T-helper 2 cell treated with Interferon-gamma antibody and Interleukin-4, amounts not matched to agents 5 μg/mL and 100 μg/mL, for 36 hours (primary cell): ENCODE measurements at places on chromosomes 2 and 18.

DNA sequence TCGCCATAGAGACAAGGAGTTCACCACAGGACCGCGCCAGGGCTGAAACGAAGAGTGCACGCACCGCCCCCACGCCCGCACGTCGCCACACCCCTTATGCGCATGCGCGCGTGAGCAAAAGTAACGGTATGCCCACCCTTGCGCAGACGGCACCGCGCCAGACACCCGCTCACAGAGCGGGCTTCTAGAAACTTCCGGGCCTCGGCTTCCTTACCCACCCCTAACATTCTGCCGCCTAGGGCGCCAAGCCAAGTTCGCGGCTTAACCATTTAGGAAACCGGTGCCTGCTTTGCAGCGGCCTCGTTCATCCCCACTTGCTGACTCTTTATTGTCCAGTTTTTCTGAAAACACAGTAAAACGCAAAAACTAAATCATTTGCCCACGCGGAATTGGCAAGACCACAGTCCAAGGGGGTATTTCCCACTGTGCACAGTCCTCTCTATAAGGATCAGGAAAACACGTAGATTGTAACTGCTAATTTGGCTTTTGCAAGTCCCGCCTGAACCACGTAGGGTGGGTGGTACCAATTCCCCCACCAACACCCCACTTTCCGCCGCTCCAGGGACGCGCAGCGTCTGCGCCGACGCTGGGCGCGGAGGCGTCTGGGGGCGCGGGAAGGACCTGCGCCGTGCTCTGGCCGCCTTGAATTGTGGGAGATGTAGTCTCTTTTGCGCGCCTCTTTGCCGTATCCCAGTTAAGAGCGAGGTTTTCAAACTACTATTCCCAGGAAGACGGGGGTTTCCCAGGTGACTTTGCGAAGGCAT is at the start of the genes FBXO15 and TIMM21:
FBXO15 (minus strand) TSS at position 56 of the 764 bp plus-strand sequence; CDS start at position 7, 49 bp downstream.
TIMM21 (plus strand) TSS at position 745 of the 764 bp plus-strand sequence. CDS start 286 bp downstream, outside the sequence.
- H3K27me3 ChIP-seq: peaks cover 2% of the 10 kb centered on the region
- H3K36me3 ChIP-seq: peaks cover 13% of the 10 kb centered on the region
- peaks cover 29% of the 10 kb centered on the region for H3K4me1 ChIP-seq
- H3K27ac ChIP-seq: peak within 1 kb of the TSS; percentile 97
- peak within 1 kb of the TSS; percentile 96 for H3K4me3 ChIP-seq

- H3K27ac ChIP-seq: no peak overlapping the region
- H3K4me1 ChIP-seq: no peaks in the 10 kb centered on the region
- H3K4me3 ChIP-seq: no peak overlapping the region
- DNase-seq: no peak
Observed at GRCh38 chr2:2663401-2664036, 332.4 kb upstream of the MYT1L start.

DNA sequence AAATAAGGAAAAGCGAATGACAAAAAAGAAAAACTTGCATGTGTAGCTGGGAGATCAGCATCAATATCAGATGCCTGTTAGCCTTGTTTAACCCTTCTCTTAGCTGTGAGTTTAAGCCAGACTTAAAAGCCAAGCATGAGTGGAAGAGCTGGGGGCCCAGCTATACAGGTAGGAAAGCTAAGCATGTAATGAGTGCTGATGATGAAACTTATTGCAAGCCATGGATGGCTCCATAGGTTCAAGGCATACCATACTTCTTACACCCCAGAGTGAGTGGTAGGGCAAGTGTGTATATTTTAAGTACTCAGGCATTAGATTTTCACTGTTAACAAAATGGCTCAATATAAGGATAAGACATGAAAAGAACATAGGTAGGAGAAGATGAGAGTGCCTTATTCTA is 28.0 kb downstream of the RBBP8 start:
- H3K27ac ChIP-seq: no peak overlapping the region
- H3K36me3 ChIP-seq: peaks cover 38% of the 10 kb centered on the region
- H3K4me1 ChIP-seq: peaks cover 20% of the 10 kb centered on the region
- no peak for DNase-seq
- H3K4me3 ChIP-seq: no peak overlapping the region

DNA sequence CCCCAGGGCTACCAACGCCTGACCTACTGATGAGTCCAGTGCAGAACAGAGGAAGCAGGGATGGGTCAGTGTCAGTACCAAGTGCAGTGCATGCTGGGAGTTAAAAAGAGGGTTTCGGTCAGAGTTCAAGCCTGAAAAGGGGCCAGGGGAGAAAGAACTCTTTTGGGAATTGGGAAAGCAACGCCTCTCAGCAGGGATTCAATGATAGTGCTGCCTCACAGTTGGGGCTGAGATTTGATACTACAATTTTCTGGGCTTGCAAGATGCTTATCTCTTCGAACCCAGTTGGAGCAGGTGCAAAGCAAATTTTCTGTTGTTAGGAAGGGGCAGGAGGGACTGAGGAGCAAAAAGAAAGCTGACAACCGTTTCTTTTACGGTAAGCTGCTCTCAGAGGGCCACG is 82.6 kb downstream of the CERKL start:
- no peak overlapping the region for H3K27ac ChIP-seq
- peaks cover 19% of the 10 kb centered on the region for H3K27me3 ChIP-seq
- no peaks in the 10 kb centered on the region for H3K36me3 ChIP-seq
- no peak overlapping the region for H3K4me3 ChIP-seq
- no peak for DNase-seq

DNA sequence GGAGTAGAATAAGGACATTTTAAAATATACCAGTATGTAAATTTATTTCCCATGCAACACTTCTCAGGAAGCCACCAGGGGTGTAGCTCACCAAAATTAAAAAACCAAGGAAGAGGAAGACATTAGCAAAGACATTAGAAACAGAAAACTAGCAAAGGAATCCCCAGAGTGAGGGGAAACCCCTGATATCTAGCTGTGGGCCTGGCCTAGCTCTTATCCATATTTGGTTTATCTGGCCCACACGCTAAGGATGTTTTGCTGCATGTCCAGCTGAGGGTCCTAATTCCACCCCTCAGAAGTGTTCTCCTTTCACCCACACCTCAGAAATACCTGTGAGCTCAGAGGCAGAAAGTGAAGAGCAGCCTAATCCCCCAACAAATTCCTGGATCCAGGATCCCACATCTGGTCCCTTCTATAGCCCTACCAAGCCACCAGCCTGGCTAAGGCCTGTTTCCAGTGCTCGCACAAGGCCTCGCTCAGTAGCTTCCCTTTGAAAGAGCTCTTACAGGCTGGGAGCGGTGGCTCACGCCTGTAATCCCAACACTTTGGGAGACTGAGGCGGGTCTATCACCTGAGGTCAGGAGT is 17.4 kb downstream of the OSBPL1A start:
- no peak overlapping the region for H3K27ac ChIP-seq
- no peak overlapping the region for H3K4me3 ChIP-seq
- peaks cover 2% of the 10 kb centered on the region for H3K4me1 ChIP-seq
- no peak for DNase-seq
- H3K27me3 ChIP-seq: peaks cover 4% of the 10 kb centered on the region
- no peaks in the 10 kb centered on the region for H3K36me3 ChIP-seq

DNA sequence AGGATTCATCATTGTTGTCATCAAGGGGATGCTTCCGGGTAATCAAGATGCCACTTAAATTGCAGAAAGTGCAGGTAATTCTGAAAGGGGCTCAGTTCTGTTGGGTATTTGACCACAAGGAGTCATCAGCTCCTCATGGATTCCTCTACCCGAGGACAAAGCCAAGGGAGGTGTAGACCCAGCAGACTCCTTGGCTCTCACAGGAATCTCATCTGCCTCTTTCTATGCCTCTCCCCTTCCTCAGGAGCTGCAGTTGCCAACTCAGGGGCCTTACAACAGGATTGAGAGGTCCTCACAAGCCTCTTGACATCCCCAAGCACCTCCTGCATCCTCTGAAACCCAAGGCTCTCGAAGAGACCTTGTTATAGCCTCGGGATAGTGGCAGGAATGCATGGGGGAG is 44.0 kb downstream of the ITGB6 start:
- DNase-seq: no peak
- no peak overlapping the region for H3K4me3 ChIP-seq
- H3K36me3 ChIP-seq: no peaks in the 10 kb centered on the region
- H3K27me3 ChIP-seq: peaks cover 4% of the 10 kb centered on the region
- H3K4me1 ChIP-seq: no peaks in the 10 kb centered on the region

GRCh38 chr2:216413882-216414281 is 1.6 kb downstream of the SMARCAL1 start:
- H3K27ac ChIP-seq: peak overlapping the region; percentile 9
- peak overlapping the region; percentile 96 for H3K4me3 ChIP-seq
- no peak for DNase-seq
- H3K4me1 ChIP-seq: peaks cover 10% of the 10 kb centered on the region
- H3K27me3 ChIP-seq: peaks cover 5% of the 10 kb centered on the region

DNA sequence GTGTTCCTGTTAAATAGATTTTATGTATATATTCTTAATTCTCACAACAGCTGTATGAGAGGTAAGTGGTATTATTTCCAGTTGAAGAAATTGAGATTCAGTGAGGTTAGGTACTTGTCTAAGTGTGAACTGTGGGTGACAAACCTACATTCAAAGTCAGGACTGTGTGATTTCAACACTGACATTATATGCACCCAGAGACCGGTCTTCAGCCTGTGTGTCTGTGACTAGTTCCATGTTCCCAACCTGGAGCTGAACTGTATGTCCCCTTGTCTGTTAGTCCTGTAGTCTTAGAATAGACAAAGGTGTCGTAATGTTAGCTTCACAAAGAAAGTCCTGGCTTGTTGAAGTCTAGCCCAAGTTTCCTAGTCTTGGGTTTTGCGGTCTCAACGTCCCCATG is 17.4 kb downstream of the PLEKHB2 start:
- H3K4me1 ChIP-seq: peaks cover 9% of the 10 kb centered on the region
- no peak for DNase-seq
- H3K4me3 ChIP-seq: no peak overlapping the region
- H3K27me3 ChIP-seq: no peaks in the 10 kb centered on the region
- peaks cover 49% of the 10 kb centered on the region for H3K36me3 ChIP-seq

DNA sequence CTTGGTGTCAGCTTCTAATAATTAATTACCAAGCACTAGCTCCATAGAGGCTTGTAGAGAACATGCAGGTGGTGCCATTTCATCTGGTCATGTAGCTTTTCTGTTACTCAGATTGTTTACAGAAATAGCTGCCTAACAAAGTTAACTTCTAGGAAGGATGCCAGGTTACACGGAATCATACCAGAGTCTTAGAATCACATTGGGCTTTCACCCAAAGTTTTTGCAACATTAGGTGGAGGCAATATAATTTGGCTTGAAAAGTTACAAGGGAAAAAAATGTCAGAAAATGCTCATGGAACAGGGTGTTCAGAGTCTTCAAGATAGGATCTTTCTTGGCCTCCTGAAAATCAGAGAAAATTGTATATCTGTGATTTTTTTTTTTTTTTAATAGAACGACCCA is 135.6 kb downstream of the ARHGAP15 start:
- no peak for DNase-seq
- H3K27ac ChIP-seq: no peak overlapping the region
- no peaks in the 10 kb centered on the region for H3K27me3 ChIP-seq
- H3K4me1 ChIP-seq: peaks cover 30% of the 10 kb centered on the region
- peaks cover 48% of the 10 kb centered on the region for H3K36me3 ChIP-seq

- peaks cover 21% of the 10 kb centered on the region for H3K27me3 ChIP-seq
- H3K27ac ChIP-seq: no peak overlapping the region
- H3K4me3 ChIP-seq: no peak overlapping the region
- peak; percentile 48 for DNase-seq
Observed at GRCh38 chr2:6773007-6773693, 92.6 kb downstream of the CMPK2 start.

DNA sequence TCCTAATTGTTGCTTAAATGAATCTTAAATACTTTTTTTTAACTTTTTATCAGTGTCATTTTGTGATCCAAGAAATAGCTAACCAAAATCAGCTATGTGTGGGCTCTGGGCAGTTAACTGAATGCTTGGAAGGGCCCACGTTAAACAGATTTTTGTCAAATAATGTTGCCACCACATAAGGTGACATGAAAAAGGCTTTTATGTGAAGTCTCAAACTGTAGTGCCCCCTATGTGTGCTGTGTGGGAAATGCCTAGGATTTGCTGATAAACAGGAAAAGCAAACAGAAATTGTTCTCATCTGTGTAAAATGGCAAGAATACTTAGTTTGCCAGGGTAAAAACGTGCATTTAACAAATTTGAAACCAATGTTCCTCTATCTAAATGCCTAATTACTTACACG is 242.2 kb downstream of the ZNF516 start:
- no peaks in the 10 kb centered on the region for H3K36me3 ChIP-seq
- H3K4me1 ChIP-seq: no peaks in the 10 kb centered on the region
- H3K27me3 ChIP-seq: no peaks in the 10 kb centered on the region
- no peak for DNase-seq
- no peak overlapping the region for H3K27ac ChIP-seq

DNA sequence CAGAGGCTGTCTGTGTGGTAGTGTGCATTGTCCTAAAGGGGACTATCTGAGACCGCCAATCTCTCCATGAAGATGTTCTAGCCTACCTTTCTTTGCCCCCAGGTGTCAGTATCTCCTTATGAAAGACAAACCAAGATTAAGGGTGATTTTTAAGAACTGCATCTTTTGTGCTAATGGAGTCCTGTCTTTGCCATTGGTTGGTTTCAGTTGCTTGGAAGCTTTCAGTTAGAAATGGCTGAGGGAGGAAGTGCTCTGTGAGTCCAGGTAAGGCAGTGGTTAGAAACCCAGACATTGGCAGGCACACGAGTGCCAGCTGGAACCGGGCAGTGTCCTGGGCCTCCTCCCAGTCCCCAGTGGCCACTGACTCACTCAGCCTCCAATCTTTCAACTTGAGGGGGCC is 111.3 kb downstream of the DOCK10 start:
- no peaks in the 10 kb centered on the region for H3K27me3 ChIP-seq
- no peak for DNase-seq
- H3K27ac ChIP-seq: peak overlapping the region; percentile 88
- H3K4me3 ChIP-seq: peak overlapping the region; percentile 66

DNA sequence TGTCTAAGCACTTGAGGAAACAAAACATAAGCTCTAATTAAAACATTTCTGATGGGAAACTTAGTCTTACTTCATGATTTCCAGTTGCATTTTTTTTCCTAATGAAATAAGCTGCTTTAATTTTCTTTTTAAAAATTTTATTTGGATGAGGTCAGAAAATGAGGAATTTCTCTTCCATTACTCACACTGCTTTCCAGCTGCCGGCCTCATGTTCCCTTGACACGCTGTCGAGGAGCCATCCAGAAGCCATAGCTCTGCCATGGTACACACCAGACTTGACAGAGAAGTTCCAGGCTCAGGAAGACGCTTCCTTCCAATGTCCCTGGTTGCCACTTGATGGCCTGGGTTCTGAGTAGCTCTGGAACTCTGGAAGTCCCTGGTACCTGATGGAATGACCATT is 12.1 kb upstream of the MAPRE2 start:
- no peak for DNase-seq
- H3K27me3 ChIP-seq: peaks cover 2% of the 10 kb centered on the region
- H3K27ac ChIP-seq: peak overlapping the region; percentile 95
- H3K36me3 ChIP-seq: no peaks in the 10 kb centered on the region

- no peak overlapping the region for H3K27ac ChIP-seq
- DNase-seq: no peak
- H3K4me1 ChIP-seq: no peaks in the 10 kb centered on the region
- no peak overlapping the region for H3K4me3 ChIP-seq
Observed at GRCh38 chr2:228535396-228535795, 353.9 kb upstream of the SPHKAP start.

GRCh38 chr2:183250472-183250871 is 126.2 kb downstream of the NUP35 start:
- H3K4me3 ChIP-seq: no peak overlapping the region
- peaks cover 3% of the 10 kb centered on the region for H3K27me3 ChIP-seq
- no peaks in the 10 kb centered on the region for H3K36me3 ChIP-seq
- H3K4me1 ChIP-seq: no peaks in the 10 kb centered on the region
- H3K27ac ChIP-seq: no peak overlapping the region

GRCh38 chr18:4960578-4960977 is 236.5 kb downstream of the AKAIN1 start:
- H3K27me3 ChIP-seq: no peaks in the 10 kb centered on the region
- H3K4me1 ChIP-seq: no peaks in the 10 kb centered on the region
- H3K27ac ChIP-seq: no peak overlapping the region
- H3K36me3 ChIP-seq: no peaks in the 10 kb centered on the region
